Substantia nigra (tissue), 51 donors: ENCODE measurements at places on chromosomes 2 and 18.
A peak's percentile ranks its signal among the peaks of the same experiment; 100 is the strongest.

- DNase-seq, result no peak
Observed at GRCh38 chr2:95260028-95261023, 13.9 kb upstream of the PROM2 start.

DNA sequence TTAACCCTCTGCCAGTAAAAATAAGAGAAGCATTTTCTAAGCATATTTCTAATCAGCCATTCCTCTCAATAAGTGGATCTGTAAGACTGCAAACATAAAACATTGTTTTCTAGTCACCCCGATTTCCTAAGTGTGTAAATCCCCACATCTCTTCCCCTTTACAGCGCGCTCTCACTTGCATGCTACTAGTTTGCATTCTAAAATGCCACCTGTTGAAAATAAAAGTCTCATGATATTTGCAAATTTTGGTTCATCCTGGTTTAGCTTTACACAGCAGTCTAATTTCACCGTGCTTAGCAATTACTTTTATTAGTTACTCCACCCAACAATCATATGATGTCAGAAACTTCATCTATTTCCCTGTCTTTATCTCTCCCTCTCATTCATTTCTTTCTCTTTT is 1230.7 kb upstream of the ZEB2 start:
- no peak for DNase-seq

GRCh38 chr2:217801115-217801531 is 201.7 kb downstream of the TNS1 start:
- DNase-seq, result no peak

DNA sequence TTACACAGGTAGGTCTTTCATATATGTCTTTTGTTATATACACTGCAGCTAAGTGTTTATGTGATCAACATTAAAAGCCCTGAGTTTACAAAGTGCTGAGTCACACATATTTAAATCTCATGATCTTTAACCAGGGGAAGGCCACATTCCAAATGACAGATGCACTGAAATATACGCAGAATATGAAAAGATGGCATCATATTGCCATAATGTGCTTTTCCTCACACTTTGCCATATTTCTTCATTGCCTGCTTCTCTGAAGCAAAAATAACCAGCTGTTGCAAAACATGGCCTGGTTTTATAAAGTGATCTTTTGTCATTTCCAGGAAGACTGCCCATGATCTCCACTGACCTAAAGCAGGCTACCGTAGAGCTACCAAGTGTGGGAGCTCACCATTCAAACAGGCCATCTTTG is 93.5 kb upstream of the MAPRE2 start:
- no peak for DNase-seq

DNA sequence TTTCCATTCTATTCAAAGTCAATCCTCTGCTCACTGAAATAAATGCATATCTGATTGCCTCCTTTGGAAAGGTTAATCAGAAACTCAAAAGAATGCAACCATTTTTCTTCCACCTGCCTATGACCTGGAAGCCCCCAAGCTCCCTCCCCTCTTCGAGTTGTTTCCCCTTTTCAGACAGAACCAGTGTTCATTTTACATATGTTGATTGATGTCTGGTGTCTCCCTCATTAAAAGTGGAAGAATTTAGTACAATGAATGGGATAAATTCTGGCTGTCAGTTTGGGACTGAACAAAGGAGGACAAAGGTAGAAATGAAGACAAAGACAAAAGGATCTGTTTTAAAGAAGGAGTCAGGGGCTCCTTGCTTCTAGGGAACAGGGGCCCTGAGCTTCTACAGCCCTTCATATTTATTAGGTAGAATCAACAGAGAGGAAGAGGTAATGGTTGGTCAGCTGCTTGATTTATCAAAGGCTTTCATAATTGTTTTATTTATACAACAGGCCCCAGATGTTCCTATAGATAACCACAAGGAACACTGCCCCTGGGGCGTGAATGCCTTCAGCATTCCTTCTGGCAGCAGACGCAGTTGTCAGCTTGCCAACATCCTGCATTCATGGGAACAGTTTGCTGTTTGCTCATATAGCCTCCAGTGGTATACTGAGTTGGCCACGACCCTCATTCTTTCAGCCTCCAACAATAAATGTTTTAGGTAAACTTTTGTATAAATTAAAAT is 949.8 kb upstream of the LRATD1 start:
- DNase-seq, result no peak

- DNase-seq, result no peak
Observed at GRCh38 chr2:175872721-175873120, 129.3 kb downstream of the LNPK start.

GRCh38 chr2:44211183-44211582 is 42.5 kb downstream of the PPM1B start:
- DNase-seq, result no peak

GRCh38 chr2:210860276-210860675 is 303.9 kb downstream of the CPS1 start:
- DNase-seq, result no peak

DNA sequence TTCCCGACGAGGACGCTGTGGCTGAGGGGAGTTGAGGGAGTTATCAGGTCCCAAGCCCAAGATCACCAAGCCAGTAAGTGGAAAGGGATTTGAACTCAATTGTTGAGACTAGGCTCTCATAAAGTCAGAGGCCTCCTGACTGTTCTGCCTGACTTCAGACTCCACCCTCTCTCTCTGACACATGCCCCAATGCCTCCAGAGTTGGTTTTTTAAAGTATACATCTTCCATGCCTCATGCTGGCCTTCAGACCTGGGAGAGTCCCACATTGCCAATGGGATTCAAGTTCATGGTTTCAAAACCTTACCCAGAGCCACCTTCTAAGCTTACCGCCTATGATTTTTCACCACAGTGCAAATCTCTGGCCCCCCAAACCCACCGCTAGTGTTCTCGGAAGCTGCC is 100.8 kb downstream of the RTN4 start:
- no peak for DNase-seq

DNA sequence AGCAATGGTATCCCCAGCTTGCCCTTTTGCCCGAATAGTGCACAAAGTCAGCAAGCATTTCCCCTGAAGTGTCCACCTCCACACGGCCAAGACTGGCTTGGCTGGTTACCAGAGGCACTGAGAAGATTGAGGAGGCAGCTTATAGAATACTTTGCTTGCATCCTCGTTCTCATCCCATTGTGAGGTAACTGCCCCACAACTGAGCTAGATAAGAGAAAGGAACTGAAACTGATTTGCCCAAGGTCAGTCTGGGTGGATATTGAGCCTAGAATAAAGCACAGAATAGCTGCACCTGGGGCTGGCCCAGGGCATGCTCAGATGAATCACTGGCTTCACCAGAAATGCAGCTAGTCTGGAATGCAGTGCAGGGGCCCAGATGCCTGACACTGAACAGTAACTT is 32.7 kb upstream of the MAP4K3 start:
- no peak for DNase-seq

DNA sequence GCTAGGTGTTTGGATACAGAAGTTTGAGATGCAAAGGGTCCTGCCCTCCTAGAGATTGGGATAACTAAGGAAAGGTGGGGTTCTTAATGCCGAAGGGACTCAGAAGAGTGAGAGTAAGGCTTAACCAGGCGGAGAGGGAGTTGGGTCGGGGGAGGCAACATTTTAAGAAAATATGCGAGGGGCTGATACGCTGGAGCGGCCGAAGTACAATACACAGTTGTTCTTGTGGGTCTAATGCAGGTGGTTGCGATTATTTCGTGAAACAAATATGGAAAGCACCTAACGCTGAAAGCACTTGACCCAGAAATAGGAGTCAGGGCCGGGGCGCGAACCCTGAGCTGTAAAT is 344 bp upstream of the MRPL33 start:
- no peak for DNase-seq

GRCh38 chr18:56489893-56490292 is 148.5 kb downstream of the TXNL1 start:
- DNase-seq, result no peak

- no peak for DNase-seq
Observed at GRCh38 chr2:60649721-60650120, 96.3 kb upstream of the BCL11A start.

DNA sequence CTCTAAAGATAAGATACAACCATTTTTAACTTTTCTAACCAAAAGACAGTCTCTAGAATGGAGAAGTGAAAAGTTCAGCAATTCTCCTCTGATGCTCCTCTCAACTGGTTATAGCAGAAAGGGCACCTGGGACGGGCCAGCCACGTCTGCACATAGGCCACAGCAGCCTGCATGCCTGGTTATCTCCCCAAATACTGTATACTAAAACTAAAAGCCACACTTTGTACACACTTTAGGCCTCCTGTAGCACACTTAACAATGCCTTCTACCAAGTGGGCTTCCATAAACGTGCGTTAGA is 179.1 kb downstream of the ANKRD44 start:
- DNase-seq, result no peak

- DNase-seq, result no peak
Observed at GRCh38 chr2:179031731-179032408, 18.1 kb downstream of the CCDC141 start.

DNA sequence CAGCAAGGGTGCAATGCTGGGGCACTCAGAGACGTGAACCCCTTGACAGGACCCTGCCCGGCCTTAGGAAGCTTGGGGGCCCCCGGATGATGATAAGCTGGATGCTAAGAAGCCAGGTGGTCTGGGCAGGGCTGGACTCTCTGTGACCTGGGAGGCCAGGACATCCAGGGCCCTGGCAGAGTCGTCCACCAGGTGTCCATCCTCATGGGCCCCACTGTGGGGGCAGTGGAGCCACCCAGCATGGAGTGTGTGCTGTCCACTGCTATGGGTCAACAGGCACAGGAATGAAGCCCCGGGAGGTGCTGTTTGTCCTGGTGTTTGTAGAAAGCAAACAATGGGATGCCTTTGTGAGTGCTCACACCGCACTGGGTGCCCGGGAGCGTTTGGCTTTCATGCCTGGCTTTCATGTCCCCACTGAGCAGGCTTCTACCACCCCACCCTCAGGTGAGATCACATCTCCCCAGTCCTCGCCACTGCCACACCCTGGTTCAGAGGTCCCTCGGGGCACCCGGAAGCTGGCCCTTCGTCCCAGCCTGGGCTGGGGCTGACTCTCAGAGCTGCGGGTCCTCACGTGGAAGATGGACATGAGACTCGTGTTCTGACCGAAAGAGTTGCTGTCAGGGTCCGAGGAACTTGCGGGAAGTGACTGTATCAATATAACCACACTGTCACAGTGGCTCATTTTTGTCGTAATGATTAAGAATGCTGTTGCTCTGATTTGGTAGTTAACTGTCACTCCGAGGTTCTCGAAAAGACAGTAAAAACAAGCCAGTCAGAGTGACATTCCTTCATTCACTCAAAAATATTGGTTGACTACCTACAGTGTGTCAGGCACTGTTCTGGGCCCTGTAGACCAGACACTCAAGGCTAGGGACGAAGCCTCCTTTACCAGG is 53.3 kb downstream of the INHBB start:
- DNase-seq, result no peak

DNA sequence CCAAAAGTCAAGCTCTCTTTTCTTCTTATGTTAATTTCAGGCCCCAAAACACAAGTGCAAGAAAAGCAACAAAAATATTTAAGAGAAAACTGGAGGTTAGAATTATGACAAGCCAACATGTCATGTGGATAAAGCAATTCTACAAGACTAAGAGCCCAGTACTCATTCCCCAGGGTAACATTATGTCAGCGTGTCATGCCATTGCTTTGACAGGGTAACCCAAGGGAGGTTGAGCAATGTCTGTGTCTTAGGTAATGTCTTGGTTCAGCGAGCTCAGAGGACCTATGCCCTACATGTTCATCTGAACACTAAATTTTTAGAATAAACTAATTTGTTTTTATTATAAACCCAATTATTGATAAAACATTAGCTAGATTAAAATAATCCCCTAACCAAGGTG is 173.2 kb upstream of the ZNF804A start:
- DNase-seq, result no peak

GRCh38 chr18:13418013-13418710 is 199.6 kb downstream of the LDLRAD4 start:
- DNase-seq, result no peak

- DNase-seq, result no peak
Observed at GRCh38 chr2:8626572-8626971, 55.3 kb upstream of the ID2 start.

DNA sequence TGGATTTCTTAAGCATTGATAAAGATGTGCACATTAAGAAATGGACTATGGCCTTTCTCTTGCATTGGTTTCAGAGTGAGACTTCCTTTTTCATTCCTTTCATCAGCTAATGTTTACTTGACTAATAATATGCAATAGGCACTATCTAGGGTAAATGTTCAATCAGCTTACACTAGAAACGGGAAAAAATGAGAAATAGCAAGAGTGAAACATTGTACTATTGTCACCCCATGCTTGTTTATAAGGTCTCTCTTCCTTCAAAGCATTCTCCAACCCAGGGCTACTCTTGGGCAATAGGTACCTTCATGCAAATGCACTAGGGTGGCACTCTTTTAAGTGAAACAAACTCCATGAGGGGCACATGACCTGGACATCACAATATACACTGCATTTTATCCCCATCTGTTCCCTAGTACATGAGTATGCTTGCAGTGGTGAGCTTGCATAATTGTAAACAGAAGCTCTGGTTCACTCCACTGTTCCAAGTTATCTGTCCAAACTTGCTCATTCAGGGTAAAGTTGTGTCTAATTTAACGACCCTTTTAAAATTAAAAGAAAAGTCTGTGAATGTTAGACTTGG is 402.3 kb downstream of the ERBB4 start:
- DNase-seq, result no peak

GRCh38 chr18:76847916-76848315 is 25.6 kb downstream of the ZNF236 start:
- no peak for DNase-seq

DNA sequence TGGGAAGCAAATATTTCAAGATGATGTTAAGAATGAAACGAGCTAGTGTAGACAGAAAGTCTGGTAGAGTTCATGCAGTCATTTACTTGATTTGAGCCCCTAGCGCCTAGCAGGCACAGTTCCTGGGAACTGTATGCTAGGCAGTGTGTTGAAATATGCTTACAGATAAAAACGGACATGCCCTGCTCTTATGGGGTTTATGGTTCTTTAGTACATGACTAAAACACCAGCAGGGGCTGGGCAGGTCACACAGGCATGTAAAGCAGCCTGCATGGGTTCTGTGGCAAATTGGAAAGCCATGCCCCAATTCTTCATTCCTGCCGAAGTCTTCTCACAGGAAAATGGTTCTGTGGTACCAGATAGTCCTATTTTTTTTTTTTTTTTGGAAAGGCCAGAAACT is 27.3 kb upstream of the MGAT5 start:
- DNase-seq, result no peak

DNA sequence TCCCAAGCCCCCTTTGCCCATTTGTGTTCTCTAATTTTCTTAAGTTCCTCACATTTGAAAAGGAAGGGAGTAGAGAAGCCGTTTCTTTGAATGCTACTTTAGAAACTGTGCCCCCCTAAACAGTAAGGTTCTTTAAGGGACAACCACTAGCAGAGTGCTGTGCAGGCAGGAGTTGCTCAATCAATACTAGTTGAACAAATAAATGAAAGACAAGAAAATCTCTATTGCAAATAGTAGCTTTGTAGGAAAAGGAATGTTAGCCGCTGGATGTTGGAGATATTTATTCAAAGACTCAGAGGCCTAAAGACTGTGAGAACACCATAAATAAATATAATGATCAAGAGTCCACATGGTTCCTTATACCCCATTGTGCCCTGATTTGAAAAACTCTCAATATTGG is 119.8 kb upstream of the SMAD7 start:
- DNase-seq, result no peak

- DNase-seq, result peak; percentile 4
Observed at GRCh38 chr2:131154071-131154531, 49.0 kb downstream of the PLEKHB2 start.

- DNase-seq, result no peak
Observed at GRCh38 chr2:195706161-195706900, 49.3 kb downstream of the SLC39A10 start.

- no peak for DNase-seq
Observed at GRCh38 chr2:129061069-129061768, 742.6 kb upstream of the HS6ST1 start.
